Activated CD8-positive, alpha-beta T cell treated with anti-CD3 and anti-CD28 coated beads, Interleukin-2, amount 10 ng/mL, durations not matched to agents 7 days and 5 days (primary cell): ENCODE measurements at places on chromosomes 1 and 21.

DNA sequence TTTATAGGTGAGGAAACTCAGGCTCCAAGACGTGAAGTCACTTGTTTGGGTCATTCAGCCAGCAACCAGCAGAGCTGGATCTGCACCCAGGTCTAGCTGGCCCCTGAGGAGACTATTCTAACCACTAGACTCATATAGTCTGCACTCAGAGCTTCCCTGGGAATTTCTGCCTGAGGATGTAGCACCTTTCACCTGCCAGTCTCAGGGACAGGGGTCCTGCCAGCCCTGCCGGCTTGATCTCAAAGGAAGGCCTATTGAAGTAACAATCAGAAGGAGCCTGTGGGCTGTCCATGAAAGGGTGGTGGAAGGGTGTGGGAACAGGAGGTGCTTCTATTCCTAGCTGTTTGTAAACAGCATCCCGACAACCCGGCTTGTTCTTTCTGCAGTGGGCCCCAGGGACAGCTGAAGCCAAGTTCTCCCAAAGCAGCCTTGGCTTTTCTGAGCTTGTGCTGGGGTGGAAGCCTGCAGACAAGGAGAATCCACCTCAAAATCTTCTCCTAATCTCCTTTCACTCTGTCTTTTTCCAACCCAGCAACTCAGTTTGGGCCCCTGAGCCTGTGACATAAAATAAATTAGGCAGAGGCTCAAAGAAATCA is 7.8 kb downstream of the LMOD1 start:
- no peak for DNase-seq

GRCh38 chr1:225843426-225843795 is 33.5 kb downstream of the EPHX1 start:
- DNase-seq: no peak

GRCh38 chr1:5238351-5239130 is 584.1 kb downstream of the AJAP1 start:
- DNase-seq: no peak

DNA sequence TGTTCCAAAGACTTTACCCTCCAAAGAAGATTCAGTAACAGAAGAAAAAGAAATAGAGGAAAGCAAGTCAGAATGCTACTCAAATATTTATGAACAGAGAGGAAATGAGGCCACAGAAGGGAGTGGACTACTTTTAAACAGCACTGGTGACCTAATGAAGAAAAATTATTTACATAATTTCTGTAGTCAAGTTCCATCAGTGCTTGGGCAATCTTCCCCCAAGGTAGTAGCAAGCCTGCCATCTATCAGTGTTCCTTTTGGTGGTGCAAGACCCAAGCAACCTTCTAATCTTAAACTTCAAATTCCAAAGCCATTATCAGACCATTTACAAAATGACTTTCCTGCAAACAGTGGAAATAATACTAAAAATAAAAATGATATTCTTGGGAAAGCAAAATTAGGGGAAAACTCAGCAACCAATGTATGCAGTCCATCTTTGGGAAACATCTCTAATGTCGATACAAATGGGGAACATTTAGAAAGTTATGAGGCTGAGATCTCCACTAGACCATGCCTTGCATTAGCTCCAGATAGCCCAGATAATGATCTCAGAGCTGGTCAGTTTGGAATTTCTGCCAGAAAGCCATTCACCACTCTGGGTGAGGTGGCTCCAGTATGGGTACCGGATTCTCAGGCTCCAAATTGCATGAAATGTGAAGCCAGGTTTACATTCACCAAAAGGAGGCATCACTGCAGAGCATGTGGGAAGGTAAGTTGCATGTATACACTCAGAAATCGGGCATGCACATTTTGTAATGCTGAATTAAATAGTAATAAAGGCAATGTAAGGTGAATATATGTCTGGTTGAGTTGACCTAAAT is 97.2 kb downstream of the ZFYVE9 start:
- no peak for DNase-seq

DNA sequence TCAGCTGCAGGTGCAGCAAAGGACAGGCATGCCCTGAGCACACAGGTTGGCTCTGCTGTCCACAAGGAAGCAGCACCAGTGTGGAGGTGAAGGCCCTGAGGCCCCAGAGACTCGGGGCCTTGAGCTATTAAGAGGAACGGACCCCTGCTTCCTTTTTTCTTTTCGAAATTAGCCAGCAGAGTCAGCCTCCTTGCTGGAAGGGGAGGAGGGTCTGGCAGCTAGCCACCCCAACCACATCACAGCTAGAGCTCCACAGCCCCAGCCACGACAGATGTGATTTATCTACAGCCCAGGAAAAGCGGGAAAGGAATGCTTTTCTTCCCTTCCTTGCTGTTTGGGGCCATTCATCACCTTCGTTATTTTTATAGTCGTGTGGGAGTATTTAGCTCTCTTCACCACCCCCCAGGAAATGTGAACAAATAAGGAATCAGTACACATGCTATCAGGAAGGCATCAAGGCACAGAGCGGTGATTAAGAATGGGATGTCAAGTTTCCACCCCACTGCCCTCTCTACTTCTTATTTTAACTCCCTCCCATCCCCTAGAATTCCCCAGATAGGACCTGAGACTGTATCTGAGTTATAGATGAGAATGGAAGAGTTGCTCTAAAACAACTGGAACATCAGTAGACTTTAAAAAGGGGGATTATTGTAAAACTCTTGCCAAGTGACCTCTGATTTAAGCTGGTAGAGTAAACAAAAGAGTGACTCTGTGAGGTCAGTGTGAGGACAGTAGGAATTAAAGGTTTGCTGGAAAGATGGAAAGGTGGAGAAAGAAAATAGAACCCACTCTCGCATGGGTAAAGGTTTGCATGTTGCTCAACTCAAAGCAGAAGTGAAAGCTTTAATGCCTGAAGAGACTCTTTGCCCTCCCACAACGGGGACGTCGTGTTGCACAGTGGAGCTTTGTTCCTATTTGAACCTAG is 224.7 kb upstream of the GJB5 start:
- no peak for DNase-seq

- no peak for DNase-seq
Measured at GRCh38 chr1:26598890-26599289, 69.3 kb downstream of the RPS6KA1 start.

- no peak for DNase-seq
Measured at GRCh38 chr1:84073266-84073665, 70.8 kb upstream of the PRKACB start.

GRCh38 chr1:235006132-235006721 is 122.4 kb downstream of the TOMM20 start:
- peak; percentile 57 for DNase-seq

GRCh38 chr21:42393443-42393950 is 2.4 kb downstream of the TMPRSS3 start:
- DNase-seq: no peak
